ENCODE measurements at places on chromosomes 11 and 22. TPM values are rescaled to one million over a fixed set of nuclear protein-coding genes. Genes with fewer than 3 reads are reported as not detected.

Gene CHST1
- 1.5 TPM for polyA plus RNA-seq

Gene DEFB131B
- not detected for polyA plus RNA-seq

Gene PDE3B
- 8.7 TPM for polyA plus RNA-seq

Gene BIRC2
- 18.3 TPM for polyA plus RNA-seq

Gene PDE2A
- polyA plus RNA-seq: 84.8 TPM

Gene ALDH3B1
- polyA plus RNA-seq: 6.9 TPM

Gene GRAP2
- polyA plus RNA-seq: 1.5 TPM

Gene LRRC56
- polyA plus RNA-seq: 1.5 TPM

Gene C11orf52
- polyA plus RNA-seq: 2.7 TPM

Gene DGAT2
- 1,953 TPM for polyA plus RNA-seq

Gene MMP7
- polyA plus RNA-seq: not detected

Gene NXPE4
- not detected for polyA plus RNA-seq

Gene GAS2
- 0.52 TPM for polyA plus RNA-seq

Gene NXPE1
- polyA plus RNA-seq: not detected
